ENCODE measurements at places on chromosomes 1 and 21. TPM values are rescaled to one million over a fixed set of nuclear protein-coding genes. Genes with fewer than 3 reads are reported as not detected.
A peak's percentile ranks its signal among the peaks of the same experiment; 100 is the strongest.

CELA2B gene
- total RNA-seq, result not detected

DNA sequence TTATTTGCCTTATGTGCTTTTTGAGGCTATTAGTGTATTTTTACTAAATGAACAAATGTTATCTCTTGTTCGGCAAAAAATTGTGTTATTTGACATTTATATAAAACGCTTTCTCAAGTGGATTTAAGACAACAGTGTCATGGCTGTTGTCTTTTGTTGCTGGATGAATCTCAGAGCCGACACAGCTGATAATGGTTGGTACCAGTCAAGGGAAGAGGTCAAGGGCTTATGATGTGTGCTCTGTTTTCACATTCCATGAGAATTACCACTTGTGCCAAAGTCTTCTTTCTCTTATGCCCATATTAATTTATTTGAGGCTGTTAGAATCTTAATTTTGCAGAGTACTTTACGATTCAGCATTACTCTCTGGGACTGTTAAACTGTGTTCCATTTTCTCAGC, 17.9 kb upstream of the CD101 start:
- no peak for DNase-seq

GRCh38 chr1:71647513-71648300, 566.9 kb upstream of the ZRANB2 start:
- no peak for DNase-seq

GRCh38 chr1:204520834-204521709, 4.9 kb downstream of the MDM4 start:
- DNase-seq, result peak; percentile 86

- no peak for DNase-seq
These were observed 127.2 kb downstream of the CSMD2 start for GRCh38 chr1:34037856-34038255.

DNA sequence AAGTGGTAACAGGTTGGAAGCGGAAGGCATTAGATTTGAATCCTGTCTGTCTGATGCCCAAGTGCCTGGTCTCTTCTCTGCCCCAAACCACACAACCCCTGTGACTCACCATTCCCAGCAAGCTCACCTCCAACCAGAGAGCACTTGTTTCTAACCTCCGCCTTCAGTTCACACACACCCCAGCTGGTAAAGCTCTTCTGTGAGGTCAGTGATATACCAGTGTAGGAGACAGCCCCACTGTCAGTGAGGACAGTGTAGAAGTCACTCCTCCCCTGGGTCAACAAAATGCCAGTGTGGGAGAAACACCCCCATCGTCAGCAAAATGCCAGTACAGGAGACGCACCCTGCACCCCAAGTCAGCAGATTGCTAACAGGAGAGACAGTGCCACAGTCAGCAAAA, 2.6 kb downstream of the RIMS3 start:
- peak; percentile 82 for DNase-seq

GRCh38 chr1:174999936-175000696, at the start of gene CACYBP:
Gene CACYBP (plus strand): TSS chr1:174999947. CDS start chr1:175000181, 234 bp downstream.
- peak; percentile 52 for DNase-seq

- peak; percentile 8 for DNase-seq
These were observed 101.5 kb upstream of the COL24A1 start for GRCh38 chr1:86258101-86258500.

NMNAT2 gene
- 8.2 TPM for total RNA-seq

SPATA46 gene
- not detected for total RNA-seq

DNA sequence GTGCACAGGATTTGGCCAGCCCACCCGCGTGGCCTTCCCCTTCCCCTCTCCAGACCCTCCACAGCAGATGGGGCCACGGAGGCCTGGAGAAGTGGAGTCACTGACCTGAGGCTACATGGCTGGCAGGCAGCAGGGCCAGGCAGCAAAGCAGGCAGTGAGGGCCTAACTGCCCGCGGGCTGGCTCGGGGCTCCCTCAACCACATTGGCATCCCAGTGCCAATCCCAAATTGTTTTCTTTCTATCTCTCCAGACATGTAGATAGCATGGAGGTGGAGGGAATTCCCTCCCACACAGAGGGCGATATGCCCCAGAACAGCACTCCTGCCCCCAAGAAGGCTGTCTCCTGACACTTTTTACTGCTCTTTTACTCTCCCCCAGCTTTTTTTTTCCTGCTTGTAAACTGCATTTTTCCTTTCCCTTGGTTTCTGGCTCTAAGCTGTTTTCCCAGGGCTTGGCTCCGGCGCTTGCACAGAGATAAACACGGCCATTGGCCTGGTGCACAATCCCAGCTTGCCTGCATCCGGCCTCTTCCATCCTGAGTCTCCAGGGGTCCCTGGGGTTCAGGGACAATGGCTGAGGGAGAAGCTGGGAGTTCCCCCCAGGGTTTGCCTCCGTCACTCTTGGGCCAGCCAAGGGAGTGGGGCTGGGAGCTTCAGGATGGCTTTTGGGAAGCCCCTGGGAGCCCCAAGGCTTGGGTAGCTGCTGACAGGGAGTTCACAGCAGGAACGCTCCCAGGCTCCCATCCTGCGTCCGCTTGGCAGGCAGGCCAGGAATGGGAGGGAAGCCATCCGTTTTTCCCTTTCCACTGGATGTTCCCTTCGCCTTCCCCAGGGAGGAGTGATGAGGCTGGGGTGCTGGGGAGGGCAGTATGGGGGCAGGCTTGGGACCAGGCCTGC, 7.0 kb downstream of the EPHX1 start:
- peak; percentile 27 for DNase-seq

DNA sequence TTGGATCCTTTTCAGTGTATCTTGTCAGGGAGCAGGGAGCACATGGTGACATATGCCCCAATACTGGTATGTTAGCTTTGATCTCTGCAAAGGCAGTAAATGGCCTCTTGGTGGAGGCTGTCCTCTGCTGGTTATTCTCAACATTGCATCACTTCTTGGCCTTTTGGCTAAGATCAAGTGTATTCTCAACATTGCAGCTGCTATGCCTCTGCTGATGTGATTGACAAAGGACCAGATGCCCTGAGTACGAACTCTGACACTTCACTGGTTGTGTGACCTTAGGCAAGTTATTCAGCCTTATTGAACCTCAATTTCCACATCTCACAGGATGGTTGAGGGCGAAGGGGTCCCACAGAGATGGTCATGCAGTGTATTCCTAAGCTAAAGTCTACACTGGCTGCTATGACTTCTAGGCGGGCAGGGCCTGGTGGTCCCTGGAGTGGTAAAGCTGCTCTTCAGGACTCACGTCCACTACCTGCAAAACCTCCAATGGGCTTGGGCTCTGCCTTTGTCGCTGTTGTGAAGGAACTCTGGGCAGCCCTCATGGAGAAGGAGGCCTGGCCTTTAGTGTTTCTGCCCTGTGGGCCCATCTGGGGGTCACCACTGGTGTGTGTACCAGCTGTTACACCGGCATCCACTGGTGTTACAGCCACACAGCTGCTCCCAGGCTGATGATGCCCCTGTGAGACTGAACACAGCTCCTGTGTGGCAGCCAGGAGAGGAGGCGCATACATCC, 64.8 kb downstream of the DNTTIP2 start:
- peak; percentile 87 for DNase-seq

SPATA45 gene
- 1.8 TPM for total RNA-seq

DNA sequence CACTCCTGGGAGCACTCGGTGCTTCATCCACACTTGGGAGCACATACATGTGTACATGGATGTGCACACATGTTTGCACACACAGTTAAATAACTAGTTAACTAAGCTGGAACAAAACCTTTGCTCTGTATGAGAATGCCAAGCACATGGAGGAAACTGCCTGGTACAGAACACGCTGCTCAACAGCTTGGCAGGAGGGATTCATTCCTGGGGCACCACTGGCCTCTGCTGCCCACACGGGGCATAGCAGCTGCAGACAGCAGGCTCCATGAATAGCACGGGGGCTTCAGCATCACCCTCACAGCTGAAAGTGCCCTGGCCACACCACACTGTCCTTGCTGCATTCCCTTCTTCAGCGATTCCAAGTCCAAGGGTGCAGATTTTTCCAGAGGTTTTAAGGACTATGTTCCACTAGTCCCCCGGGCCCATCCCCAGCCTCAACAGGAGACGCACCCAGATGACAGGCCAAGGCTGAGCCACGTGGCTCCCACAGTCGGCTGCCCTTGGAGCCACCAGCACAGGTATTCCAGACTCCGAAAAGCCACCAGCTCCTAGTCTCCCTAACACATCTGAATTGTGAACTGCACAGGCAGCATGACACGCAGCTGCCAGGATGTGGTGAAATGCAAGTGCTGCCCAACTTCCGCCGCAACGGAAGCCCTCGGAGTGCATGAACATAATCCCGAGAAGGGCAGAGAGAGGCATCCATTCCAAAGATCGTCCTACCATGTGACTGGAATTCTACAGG, 16.9 kb downstream of the NPHP4 start:
- DNase-seq, result peak; percentile 41

PDE9A gene
- not detected for total RNA-seq

DNA sequence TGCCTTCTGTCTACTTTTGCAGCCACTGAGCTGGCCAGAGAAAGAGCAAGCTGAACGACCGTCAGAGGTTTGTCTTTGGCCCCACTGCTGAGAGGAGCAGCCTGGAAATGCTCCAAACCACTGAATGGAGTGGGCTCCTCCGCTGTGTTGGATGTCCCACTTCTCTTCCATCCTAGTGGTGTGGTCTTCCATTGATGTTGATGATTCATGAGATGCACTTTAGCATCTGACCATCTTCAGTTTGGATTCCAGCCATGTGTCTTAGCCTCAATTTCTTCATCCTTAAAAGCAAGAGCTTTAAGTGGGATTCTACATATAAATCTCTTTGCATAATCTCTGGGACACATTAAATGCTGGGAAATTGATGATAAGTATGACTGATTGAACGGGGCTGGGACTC, 276.9 kb downstream of the SIPA1L2 start:
- DNase-seq, result no peak

Measured in M059J (cell line).